ENCODE measurements at places on chromosomes 3 and 15. TPM values are rescaled to one million over a fixed set of nuclear protein-coding genes. Genes with fewer than 3 reads are reported as not detected.

Gene GUCA1C
- not detected for total RNA-seq

Gene CYP1A2
- total RNA-seq = not detected

Gene POLQ
- total RNA-seq = 0.38 TPM

Gene RBP2
- total RNA-seq = not detected

Gene SLITRK3
- not detected for total RNA-seq

Gene RARB
- total RNA-seq = not detected

Gene GABRB3
- total RNA-seq = not detected

Gene FANCD2OS
- total RNA-seq = not detected

Gene TIGIT
- 2.5 TPM for total RNA-seq

Gene USP13
- 6.8 TPM for total RNA-seq

Gene OXTR
- 0.24 TPM for total RNA-seq
